Stimulated activated CD8-positive, alpha-beta memory T cell treated with anti-CD3 and anti-CD28 coated beads, Interleukin-2, amount 100 ng/mL, for 1 hour (primary cell): ENCODE measurements at places on chromosomes 16 and 17.

- DNase-seq, result no peak
Observed at GRCh38 chr17:45925311-45925710, 31.0 kb downstream of the MAPT start.

GRCh38 chr16:27500801-27501200 is 48.9 kb downstream of the GTF3C1 start:
- DNase-seq, result no peak

DNA sequence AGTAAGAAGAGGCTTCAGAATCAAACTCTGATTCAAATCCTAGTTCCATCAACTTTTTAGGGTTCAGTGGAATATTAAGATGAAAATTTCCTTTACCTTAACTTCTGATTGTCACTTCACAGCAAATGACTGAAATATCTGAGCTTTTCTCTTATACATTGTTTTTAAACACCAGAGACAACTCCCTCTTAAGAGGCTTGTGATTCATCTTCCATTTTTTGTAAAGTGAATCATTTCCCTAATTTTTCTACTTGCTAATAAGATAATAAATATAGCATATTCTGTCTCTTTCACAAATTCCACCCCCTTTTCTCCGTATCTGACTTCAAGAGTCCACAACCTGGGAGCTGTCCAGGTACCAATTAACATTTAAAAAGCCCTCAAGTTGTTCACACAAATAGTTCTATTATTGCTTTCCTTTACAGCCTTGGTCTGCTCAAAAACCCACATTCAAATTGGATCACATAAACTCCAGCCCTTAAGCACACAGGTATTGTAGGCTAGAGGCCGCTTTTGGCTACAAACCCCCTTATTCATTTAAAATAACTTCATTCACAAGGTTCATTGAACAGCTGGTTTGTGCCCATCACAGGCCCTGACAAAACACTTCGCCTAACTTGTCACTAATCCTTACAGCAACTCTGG is 14.1 kb upstream of the UTP6 start:
- DNase-seq, result no peak

DNA sequence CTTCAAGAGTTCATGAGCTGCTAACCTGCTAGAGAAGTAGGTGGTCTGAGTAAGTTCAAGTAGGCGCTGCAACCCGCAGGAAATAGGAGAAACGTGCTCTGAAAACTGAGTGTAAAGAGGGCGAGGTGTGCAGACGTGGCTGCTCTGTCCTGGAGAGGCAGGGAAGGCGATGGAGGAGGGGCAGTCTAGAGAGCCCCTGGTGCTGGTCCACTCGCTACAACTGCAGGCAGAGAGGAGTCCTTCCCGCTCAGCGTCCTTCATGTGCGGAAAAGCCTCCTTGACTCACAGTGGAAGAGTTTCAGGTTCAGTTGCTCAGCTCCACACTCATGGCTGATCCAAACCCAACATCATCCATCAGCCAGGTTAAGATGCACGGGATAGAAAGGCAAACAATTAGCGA is 12.1 kb downstream of the ABCA3 start:
- no peak for DNase-seq

- DNase-seq, result no peak
Observed at GRCh38 chr16:86466696-86467406, 43.5 kb upstream of the FOXF1 start.

- DNase-seq, result no peak
Observed at GRCh38 chr17:70787721-70788300, 618.5 kb downstream of the KCNJ2 start.

GRCh38 chr16:68202091-68202519 is 33.8 kb downstream of the ESRP2 start:
- no peak for DNase-seq

DNA sequence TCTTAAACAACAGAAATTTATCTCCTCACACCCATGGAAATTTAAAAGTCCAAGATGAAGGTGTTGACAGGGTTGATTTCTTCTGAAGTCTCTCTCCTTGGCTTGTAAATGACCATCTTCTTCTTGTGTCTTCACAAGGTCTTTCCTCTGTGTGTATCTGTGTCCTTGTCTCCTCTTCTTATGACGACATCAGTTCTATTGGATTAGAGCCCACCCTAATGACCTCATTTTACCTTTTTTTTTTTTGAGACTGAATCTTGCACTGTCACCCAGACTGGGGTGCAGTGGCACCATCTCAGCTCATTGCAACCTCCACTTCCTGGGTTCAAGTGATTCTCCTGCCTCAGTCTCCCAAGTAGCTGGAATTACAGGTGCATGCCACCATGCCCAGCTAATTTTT is 429.0 kb upstream of the CDH5 start:
- no peak for DNase-seq

DNA sequence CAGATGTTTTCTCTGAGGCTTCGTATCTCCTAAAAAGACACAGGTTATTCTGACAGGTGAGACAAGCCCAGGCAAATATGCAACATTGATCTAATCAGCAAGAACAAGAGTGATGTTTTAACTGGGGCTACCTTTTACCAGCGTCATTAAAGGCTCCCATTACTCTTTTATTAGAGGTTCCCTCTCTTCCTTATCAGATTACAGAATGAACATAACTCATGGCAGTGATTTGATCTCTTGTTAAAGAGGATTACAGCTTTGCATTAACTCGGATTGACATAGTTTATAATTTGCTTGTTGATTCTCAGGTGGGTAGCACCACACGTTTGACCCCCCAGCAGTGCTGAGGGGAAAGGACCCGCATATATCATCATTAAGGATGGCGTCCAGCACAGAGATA is 90.5 kb downstream of the AATF start:
- no peak for DNase-seq

- DNase-seq, result no peak
Observed at GRCh38 chr17:60354223-60354622, 37.7 kb downstream of the USP32 start.

DNA sequence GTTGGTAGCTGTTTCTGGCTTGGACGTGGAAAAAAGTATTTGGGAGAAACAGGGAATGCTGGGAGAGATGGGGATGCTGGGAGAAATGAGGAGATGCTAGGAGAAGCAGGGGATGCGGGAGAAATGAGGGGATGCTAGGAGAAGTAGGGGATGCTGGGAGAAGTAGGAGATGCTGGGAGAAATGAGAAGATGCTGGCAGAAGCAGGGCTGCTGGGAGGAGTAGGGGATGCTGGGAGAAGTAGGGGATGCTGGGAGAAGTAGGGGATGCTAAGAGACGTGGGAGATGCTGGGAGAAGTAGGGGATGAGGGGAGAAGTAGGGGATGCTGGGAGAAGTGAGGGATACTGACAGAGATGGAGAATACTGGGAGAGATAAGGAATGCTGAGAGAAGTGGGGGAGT is 45.6 kb upstream of the IL34 start:
- no peak for DNase-seq

DNA sequence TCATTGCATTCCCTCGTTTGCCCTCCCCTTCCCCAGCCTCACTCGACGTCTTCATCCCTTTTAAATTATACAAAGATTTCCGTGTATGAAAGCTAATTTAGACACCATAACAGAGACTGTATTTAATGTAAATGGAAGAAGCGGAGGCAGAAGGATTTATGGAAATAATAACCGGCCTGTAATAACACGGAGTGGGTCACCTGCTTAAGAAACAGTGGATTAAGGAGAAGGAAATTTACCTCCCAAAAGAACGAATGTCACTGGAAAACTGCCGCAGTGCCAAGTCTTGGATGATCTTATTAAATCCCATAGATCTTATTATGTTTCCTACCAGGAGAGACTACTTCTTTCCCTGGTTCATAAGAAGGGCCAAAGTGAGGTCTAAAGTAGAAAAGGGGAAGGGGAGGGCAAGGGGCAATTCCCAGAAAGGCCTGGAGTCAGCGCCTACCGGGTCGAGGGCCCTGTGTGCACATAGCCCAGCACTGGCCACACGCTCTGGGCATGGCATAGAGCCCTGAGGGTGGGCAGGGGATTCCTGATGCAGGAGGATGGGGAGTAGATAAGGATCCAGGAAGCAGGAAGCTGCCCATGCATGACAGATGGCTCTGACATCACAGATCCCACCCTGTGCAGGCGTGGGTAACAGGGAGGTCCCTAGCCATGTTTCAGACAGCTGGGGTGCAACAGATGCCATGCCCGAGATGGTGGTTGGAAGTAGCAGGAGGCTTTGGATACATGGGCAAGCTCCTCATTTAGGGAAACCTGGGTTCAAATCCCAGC is 56.2 kb upstream of the RPL38 start:
- DNase-seq, result no peak

- no peak for DNase-seq
Observed at GRCh38 chr17:64448665-64449512, at the start of gene MILR1. MILR1 (plus strand) TSS chr17:64449115; CDS start chr17:64449169, 54 bp downstream.

DNA sequence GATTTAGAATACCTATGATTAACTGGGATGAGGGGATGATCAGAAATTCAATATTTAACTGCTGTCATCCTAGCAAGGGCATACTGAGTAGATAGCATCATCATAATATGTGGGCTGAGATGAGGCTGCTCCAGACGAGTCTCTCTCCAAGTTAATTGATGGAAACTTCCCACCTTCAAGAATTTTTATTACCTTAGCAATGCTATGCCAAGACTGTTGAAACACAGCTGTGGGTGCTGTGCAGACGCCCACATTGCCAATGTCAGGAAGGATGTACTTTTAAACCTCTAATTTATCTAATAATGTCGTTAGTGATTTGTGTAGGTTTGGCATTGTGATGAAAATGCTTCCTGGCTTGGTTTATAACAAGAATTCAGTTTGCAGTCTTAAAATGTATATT is 170.4 kb downstream of the TRIM37 start:
- DNase-seq, result no peak

DNA sequence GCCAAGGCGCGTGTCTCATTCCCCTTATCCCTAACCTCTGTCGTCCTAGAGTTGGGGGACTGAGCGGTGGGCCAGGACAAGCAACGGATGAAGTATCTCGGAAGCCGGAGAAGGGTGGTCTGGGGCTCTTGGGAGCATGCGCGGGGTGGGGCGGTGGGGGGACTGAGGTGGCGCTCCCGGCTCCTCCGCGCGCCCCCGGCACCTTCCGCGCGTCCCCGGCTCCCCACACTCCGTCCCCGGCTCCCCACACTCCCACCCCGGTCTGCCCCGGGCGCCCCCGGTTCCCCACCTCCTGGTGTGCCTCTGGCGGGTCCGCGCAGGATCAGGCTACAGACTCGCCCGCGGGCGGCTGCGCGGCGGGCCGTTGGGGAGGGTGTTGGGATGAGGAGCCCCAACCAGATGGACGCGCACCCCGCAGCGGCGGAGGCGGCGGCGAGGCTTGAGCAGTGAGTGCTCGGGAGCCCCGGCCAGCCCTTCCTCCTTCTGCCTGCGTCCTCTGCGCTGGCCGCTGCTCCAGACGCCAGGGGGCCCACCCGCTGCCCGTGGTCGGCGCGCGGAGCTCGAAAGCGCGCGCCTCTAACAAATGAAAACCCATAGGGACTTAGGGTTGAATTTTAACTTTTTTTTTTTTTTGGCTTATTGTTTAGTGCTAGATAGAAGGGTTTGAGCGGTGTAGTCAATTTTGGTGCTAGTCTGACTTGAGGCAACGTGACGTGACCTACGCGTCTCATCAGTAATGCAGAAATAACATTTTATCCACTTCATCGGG is 5.6 kb upstream of the CRYM start:
- DNase-seq, result no peak
